ENCODE measurements at places on chromosomes 3 and 15.

GRCh38 chr3:50276762-50277101 is 2.2 kb upstream of the LSMEM2 start:
- no peak for DNase-seq

DNA sequence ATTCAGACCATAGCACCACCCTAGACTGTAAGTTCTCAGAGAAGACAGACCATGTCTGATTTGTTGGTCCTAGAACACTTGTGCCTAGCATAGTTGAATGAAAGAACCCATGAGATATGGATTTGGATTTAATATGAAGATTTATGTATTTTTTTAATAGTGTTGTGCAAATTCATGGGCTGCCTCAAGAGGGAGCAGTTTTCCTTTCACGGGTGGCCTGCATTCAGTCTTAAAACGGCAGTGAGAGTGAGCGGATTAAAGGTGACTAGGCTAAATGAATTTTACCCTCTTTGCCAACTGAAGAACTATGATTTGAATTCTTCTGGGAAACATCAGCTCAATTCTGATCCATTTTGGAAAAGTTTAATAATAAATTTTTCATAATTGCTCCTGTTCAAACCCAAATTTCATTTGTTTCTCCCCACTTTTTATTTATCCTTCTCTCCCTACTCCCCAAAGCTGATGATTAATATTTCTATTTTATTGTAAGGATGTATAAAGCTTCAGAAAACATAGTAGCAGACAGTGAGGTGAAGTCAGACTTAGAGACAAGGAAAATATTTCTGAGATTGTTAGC is 67.3 kb downstream of the MORC1 start:
- DNase-seq, result peak; percentile 43

GRCh38 chr15:75347222-75348033 is 589 bp downstream of the NEIL1 start:
- DNase-seq, result no peak

DNA sequence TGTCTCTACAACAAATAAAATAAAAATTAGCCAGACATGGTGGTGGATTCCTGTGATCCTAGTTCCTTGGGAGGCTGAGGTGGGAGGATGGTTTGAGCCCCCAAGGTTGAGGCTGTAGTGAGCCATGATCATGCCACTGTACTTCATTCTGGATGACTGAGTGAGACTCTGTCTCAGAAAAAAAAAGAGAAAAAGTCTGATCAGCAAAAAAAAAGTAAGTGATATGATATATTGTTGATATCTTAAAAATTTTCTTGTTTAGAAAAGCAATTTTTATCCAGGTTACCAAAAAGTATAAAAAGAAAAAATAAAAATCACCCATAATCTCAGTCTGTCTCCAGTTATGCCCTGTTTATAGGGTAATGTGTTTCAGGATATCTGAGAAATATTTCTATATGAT is 251.4 kb downstream of the OTOL1 start:
- no peak for DNase-seq

GRCh38 chr15:38398134-38398533 is 55.8 kb upstream of the FAM98B start:
- peak; percentile 98 for DNase-seq

DNA sequence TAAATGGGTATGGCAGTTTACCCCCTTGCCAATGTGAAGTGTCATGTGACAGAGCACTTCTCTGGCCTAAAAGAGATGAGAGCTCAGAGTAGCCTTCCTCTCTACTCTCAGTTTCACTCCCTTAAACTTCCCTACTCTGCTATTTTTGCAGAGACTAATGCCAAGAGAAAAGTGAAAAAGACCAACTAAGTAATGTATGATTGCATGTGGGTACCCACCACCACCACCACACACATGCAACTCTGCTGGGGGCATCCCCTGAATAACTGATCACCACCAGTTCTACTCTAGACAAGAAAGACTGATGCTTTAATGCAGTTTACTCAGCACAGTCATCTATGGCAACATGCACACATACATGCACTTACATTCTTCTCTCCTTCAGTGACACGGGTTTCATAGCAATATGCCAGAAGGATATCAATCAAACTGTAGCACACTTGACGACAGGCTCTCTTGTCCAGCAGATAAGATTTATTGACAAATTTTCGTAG is 31.3 kb downstream of the SHQ1 start:
- DNase-seq, result no peak

DNA sequence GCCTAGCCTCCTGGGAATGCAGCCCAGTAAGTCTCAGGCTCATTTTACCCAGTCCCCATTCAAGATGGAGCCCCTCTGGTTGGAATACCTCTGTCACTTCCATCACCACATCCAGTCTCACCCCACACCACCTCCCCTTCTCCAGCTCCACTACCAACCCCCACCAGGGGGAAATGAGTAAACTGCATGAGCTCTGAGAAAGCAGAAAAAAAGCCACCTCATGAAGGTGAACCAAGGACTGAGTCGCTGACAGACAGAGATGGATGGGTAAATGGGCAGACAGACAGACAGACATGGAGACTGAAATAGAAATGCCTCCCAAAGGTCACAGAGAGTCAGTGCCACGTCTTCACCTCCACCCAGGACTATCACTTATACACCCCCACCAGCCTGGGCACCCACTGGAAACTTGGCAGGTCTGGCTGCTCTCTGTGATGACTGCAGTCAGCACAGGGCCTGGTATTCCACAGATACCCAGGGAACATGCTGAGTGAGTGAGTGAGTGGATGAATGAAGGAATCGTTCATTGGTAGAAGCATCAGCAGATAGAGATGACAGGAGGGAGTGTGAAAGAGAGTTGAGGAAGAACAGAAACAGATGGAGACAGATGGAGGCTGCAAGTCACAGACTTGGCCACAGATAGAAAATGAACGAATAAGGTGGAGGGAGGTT is 4.9 kb upstream of the LOXL1 start:
- DNase-seq, result no peak

- no peak for DNase-seq
These were observed 45.9 kb upstream of the SEC61A1 start for GRCh38 chr3:128006061-128007032.

GRCh38 chr3:36813305-36813704 is 49.0 kb upstream of the DCLK3 start:
- no peak for DNase-seq

GRCh38 chr3:94172695-94173310 is 109.9 kb downstream of the NSUN3 start:
- DNase-seq, result no peak

DNA sequence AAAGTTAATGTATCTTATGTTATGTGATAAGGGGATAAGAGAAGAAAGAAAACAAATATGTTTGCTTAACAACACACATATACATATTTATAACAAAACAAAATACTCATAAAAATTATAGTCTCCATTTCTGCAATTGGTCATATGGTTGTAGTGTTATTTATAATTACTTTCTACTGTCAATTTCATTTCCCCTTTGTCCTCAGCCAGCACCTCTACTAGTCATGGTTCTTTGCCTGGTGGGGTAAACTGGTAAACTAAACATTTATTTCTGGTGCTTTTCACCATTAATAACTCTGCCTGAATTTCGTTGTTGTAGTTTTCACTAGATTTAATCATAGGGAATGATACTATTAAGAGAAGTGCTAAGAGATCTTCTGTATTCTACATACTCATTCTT is 88.0 kb upstream of the ALCAM start:
- DNase-seq, result no peak

DNA sequence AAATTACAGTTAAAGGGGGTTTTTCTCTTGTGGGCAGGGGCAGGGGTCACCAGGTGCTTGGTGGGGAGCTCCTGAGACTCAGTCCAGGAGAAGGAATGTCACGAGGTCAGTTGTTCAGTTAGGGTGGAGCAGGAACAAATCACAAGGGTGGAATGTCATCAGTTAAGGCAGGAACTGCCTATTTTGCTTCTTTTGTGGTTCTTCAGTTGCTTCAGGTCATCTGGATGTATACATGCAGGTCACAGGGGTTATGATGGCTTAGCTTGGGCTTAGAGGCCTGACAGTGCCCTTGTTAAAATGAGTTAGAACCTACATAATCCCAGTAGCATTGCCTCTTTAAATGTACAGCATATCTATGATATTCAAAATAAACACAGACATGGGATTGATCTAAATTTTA is 120.2 kb upstream of the CHD2 start:
- DNase-seq, result no peak

GRCh38 chr3:54866251-54866650 is 61.6 kb downstream of the LRTM1 start:
- no peak for DNase-seq

GRCh38 chr15:51668446-51668845 is 12.9 kb upstream of the SCG3 start:
- DNase-seq, result no peak

GRCh38 chr3:158314426-158315357 is 204.8 kb downstream of the RSRC1 start:
- DNase-seq, result no peak

DNA sequence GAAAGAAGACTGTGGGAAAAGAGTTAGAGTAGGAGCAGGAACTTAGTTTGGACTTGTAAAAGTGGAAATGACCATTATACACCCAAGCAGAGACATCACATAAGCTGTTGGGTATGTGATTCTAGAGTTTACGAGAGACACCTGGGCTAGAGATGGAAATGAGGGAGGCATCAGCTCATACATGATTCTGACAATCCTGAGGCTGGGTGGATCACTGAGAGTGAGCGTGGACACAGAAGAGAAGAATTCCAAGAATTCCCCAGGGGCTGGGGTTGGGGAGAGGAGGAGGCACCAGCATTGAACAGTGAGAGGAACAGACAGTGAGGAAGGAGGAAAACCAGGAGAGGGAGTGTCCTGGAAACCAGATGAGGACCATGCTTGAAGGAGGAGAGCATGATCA is 113.5 kb downstream of the KCNAB1 start:
- no peak for DNase-seq

DNA sequence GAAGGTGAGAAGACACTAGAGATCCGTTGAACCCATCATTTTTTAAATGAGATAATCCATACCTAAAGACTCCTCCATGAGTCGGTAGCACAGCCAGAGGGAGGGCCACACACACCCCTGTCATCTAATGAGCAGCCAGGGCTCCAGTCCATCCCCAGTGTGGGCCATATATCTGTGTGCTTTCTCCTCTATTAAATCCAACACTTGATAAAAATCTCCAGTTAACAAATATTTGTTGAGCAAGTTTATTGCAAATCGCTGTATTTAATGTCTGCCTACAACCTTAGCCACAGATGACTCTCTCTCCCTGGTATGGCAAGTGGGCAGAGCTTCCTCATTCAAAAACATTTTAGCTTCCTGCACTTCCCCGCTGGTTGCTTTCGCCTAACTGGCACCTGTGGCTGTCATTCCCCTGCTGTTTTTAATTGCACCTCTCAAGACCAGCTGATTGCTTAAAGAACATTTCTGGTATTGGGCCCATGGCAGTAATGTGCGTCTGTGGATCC is 82.8 kb downstream of the SMAD3 start:
- DNase-seq, result peak; percentile 80

DNA sequence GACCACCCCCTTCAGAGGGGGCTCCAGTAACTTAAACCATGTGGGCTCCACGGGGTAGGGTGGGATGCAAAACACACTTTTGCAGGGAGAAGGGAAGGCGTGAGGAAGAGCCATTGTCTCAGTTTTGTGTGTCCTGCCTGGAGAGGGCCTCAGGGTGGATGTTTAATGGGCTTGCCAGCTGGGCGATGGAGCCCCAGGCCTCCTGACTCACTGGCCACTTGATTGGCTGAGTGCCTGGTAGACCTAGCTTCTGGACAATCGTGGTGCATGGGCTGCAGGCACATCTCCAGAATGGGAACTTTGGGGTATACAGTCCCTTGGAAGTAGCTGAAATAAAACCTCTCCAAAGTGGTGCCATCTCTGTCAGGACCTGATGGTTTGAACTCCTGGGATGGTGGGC is 118.3 kb upstream of the MRPS22 start:
- DNase-seq, result no peak

- DNase-seq, result no peak
These were observed 118.8 kb upstream of the PTX3 start for GRCh38 chr3:157317895-157318294.

DNA sequence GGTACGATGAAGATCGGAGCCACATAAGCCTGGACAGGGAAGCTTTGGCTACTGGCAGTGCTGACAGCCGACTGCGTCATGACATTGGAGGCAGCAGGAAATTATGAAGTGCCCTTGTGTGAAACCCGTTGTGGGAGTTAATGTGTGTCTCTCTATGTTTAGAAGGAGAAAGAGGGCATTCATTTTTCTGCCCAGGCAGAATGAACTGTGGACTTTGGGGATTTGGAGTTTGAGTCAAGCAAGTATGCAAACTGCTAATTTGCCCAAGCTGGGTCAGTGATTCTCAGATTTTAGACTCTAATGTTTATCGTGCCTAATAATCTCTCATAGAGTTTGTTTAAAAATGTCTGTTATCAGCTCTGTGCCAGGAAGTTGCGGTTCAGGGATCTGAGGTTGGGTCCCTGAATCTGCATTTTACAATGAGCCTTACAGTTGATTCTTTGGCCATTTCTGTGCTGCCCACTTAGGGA is 5.6 kb downstream of the CTXND1 start:
- DNase-seq, result no peak

GRCh38 chr3:165640970-165641369 is 196.3 kb downstream of the BCHE start:
- DNase-seq, result no peak

GRCh38 chr3:59451800-59452746 is 402.2 kb upstream of the CFAP20DC start:
- DNase-seq, result no peak

DNA sequence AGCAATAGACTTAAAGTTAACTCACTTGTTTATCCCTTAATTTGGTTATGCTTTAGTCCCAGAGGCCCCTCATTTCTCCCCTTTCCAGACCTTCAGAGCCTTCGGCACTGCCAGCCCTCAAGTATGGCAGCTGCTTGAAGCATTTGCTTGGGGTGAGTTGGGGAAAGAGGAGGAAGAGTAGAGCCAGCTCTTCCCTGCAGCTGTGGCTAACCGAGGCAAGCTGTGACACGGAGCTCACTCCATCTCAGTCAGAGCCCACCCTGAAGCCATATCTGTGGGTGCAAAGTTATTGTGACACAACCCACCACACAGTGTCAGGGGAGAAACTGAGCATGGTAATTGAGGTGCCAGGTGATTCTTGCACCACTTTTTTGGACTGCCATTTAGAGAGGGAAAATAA is 66.1 kb downstream of the FILIP1L start:
- no peak for DNase-seq

DNA sequence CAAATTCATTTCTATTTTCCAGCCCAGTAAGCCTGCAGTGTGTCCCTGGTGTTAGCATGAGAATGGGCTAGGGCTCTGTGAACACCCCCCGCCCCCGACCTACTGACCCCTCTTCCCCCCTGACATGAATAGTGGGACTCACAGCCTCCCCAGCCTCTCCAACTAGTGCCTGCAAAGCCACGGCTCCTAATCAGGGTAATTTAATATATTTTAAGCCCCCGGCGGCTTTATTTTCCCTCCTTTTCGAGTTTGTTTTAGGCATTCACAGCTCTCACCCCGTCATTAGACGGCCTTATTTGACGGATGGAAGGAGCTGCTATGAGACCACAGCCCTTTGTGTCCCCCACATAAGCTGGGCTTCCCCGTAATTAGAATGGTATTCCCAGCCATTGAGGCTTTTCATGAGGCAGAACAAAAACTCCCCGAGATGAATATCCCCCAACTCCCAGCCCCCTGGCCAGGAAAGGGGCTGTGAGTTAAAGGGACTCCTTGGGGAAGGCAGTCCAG is 78.3 kb upstream of the POLG start:
- DNase-seq, result no peak

GRCh38 chr3:101938262-101938847 is 89.0 kb downstream of the NFKBIZ start:
- peak; percentile 20 for DNase-seq

GRCh38 chr3:104519068-104519467 is 847.6 kb upstream of the ALCAM start:
- no peak for DNase-seq
